ENCODE measurements at places on chromosomes 11 and 22.

DNA sequence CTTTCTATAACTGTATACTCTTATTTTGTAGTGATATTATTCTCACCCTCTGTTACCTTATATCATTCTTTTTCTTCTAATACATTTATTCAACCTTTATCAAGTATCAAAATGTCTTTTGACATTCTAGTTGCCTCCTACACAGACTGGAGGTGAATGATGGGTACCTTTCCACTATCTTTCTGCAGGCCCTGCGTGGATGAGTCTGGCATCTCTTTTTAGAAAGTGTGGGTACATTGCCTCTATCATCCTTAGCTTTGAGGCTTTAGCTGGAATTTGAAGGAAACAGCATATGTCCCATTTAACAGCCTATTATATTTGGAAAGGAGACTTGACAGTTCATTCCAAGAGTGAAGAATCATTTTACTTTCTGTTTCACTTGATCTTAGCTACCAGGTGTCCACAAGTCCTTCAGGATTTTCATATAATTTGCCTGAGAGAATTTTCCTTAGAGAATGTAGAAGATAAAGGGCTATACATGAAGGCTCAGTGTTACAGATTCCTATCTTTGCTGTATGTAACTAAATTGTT is 192.0 kb downstream of the CWF19L2 start:
- DNase-seq = no peak

- DNase-seq = no peak
These were observed 27.8 kb downstream of the CREB3L1 start for GRCh38 chr11:46305295-46305694.

GRCh38 chr22:27711756-27712155 is 89.8 kb downstream of the MN1 start:
- DNase-seq = no peak

GRCh38 chr22:21457023-21457787 is 10.0 kb upstream of the TMEM191C start:
- DNase-seq = no peak

- DNase-seq = no peak
These were observed 307.5 kb upstream of the ZC3H12C start for GRCh38 chr11:109785714-109786113.

DNA sequence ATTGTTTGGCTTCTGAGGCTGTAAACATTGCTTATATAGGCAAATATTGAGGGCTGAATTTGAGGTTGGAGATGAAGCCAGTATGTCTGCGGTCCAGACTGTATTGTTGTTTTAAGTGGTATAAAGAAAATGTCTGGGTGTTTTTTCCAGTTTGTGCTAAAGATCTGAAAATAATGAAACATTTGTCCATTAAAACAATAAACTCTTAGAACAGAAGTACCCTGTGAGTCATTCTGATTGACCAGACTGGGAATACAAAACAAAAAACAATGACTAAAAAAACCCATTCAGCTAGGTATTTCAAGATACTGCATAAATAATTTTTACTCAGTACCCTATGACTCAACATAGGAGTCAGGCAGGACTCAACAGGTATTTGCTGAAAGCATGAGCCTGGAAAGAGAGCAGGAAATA is 20.4 kb downstream of the ALKBH8 start:
- no peak for DNase-seq

DNA sequence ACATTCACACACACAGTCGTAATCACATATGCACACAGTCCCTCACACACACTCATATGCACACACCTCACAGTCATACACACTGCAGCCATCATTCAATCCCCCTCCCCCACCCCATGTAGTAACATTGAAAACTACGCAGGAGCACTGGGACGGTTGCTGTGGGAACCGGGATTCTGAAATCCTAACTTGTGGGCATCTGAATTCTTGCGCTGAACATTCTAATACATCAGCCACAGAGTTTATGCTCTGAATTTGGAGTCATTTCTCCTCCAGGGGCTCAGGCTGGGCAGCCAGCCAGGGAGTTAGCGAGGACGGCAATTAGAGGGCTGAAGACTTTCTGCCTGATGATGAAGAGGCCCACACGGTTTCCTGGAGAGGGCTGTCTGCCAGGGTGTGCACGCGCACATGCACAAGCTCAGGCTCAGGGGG is 32.7 kb downstream of the CD6 start:
- DNase-seq = peak; percentile 52

GRCh38 chr22:42243802-42244060 is 26.7 kb downstream of the TCF20 start:
- DNase-seq = no peak

GRCh38 chr11:126450806-126451205 is 95.3 kb downstream of the ST3GAL4 start:
- DNase-seq = no peak

- DNase-seq = peak; percentile 9
These were observed 66.4 kb downstream of the SGSM3 start for GRCh38 chr22:40436505-40437431.

DNA sequence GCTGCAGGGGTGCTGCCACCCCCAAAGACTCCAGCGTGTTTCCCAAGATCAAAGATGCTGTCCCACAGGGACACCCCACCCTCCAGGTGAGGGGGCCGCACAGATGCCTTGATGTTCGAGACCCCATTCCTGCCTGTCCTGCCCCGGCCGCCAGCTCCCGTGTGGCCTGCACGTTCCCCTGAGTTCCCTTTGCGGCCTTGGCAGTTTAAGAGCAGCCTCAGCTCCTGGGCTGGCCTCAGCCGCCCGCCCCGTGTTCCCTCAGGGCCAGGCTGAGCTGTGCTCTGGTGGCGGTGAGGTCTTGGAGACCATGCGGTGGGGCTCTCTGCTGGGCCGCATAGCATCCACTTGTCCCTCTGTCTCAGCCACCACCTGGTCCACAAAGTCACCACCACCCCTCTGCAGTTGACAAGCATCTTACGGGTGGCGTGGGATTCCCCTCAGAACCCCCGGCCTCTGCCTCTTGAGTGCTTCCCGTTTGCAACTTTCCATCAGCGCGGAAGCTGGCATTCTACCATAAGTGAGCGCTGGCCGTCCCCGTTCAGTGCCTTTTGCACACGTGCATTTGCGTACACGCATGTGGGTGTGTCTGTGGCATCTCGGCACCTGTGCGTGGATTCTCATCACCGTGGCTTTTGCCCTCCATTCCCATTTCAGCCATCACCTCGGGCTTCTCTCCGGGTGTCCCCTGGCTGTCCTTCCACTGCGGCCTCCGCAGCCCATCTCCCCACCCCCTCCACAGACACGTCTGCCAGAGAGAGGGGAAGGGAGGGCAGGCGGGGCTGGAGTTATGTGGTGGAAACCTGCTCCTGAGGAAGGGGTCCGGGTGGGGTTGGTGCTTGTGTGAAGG is 35.9 kb downstream of the CTTN start:
- no peak for DNase-seq

DNA sequence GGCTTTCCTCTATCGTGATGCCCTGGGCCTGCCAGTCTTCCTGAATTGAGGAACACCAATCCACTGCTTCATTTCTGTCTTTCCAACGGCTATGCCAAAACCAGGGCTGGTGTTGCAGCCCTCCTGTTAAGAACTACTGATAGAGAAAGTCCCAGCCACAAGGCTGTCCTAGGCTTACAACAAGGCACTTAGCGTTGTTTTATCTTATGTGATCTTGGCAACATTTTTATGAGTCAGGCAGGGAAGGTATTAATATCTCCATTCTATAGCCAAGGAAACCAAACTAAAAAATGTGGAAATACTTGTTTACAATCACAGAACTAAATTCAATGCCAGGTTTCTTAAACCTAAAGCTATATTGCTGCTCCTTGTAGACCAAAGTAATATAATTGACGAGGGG is 89.9 kb upstream of the AMOTL1 start:
- DNase-seq = no peak

GRCh38 chr11:126824035-126824607 is 176.4 kb downstream of the KIRREL3 start:
- no peak for DNase-seq

GRCh38 chr11:128579798-128580504 is 7.4 kb downstream of the ETS1 start:
- no peak for DNase-seq

GRCh38 chr11:44083906-44084305 is 11.6 kb upstream of the EXT2 start:
- no peak for DNase-seq

- no peak for DNase-seq
These were observed 66.3 kb upstream of the NAV2 start for GRCh38 chr11:19646308-19646707.

DNA sequence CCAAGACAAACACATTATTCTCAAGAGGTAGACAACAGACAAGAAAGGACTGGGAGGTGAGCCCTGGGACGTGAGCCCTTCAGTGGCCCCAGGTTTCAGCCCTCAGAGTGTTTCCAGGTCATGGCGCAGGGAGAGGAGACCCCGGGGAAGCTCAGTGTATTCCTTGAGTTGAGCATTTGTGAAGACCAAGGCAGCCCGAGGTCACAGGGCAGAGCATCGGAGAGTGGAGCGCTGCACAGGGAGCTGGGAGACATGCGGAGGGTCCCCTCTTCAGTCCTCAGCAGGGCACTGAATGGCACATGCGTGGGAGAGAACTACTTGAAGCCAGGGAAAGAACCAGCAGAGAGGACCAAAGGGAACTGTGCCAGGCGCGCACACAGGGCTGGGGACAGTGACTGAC is 11.7 kb downstream of the KRTAP5-6 start:
- no peak for DNase-seq

DNA sequence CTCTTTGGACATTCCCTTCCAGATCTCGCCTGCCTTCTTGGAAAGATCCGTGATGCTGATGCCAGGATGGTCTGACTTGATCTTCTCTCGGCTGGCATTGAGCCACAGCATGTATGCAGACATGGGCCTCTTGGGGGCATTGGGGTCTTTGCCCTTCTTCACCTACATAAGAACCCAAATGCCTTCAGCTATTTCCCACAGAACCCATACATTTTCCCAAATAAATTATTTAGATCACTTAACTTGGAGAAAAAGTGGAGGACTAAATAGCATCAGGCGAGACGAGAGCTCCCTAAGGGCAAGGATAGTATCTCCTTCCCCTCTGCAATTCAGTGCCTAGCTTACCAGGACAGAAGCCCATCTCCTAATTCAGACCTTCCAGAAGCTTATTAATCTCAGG is 3.0 kb upstream of the TNKS1BP1 start:
- DNase-seq = no peak

DNA sequence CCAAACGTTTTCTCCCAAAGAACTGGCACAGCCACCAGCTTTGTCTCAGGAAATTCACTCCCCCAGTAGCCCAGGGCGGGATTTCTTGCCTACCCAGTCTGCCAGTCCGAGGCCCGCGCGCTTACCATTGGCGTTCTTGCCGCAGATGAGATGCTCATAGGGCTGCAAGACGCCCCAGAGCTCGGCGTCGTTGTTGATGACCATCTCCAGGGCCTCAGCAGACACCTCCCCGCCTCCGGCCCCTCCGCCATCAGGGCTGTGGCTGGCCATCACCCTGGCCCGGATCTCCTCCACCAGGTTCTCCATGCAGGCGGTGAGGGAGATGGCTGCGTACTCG is 1.3 kb downstream of the ABTB2 start:
- DNase-seq = no peak

DNA sequence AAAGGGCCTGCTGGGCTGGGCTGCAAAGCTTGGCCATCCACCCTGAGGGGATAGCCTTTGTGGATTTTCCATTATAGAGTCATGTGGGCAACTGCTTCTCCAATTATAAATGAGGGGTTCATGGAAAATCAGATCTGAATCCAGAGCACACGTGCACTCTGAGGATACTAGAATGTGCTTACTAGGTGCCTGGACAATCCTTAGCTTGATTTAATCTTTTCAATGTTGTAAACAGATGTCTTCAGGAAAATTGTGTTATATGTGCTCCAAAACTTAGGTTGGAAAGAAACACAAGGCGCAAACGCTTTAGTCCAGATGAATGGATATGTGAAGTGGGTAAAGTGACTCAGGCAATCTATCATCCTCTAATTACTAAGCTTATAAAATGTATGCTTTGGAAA is 92.0 kb downstream of the SLC17A6 start:
- no peak for DNase-seq

DNA sequence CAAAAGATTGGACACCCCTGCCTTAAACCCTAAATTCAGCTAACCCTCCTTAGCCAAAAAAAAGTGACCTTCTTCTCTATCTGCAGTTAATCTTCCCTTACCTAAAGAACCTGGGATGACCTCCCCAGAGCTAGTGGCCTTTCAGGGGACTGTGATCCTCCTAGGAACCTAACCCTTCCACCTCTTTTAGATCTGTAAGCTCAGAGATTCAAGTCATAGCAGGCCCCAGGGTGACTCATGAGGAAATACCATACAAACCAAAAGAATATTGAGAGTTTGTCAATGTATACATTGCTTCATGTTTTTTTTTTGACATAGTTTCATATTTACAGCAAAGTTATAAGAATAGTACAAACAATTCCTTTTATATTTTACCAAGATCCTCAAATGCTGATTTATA is 38.3 kb upstream of the CXCR5 start:
- DNase-seq = no peak

GRCh38 chr22:46758121-46758520 is 4.3 kb upstream of the TBC1D22A start:
- no peak for DNase-seq

DNA sequence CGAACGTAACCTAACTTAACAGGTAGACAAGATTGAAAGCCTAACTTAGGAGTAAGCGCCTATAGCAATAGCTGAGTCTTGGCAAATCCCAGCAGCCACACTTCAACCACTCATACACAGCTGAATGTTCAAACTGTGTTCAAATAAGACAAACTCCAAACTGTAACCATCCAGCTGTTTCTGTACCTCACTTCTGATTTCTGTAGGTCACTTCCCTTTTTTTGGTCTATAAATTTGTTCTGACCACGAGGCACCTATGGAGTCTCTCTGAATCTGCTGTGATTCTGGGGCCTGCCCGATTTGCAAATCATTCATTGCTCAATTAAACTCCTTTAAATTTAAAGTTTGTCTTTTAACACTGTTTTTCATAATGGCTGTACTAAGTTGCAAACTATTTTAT is 8.2 kb upstream of the TENM4 start:
- DNase-seq = no peak

GRCh38 chr11:14323118-14323676 is 35.8 kb downstream of the RRAS2 start:
- no peak for DNase-seq

DNA sequence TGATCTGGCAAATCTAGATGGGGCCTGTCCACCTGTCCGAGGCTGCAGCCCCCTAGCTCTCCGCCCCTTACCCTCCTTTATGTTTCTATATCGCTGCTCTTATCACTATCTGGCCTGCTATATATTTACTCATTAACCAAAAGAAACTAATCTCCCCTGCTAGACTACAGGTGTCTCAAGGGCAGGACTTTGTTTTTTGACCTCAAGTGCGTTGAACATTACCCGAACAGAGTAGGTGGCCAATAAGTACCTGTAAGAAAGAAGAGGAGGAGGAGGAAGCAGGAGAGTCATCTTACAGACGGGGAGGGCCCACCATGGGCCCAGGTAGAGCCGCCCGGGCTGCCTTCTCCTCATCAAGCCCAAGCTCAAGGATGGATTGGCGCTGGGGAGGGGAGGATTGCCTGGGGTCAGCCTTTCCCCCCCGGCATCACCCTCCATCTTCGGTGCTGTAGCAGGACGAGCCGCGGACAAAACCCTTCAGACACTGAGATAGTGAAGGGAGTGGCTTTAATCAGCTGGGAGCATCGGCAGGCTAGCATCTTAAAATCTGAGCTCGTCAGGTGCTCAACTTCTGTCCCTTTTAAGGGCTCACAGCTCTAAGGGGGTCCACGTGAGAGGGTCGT is 1.2 kb upstream of the P2RY6 start:
- DNase-seq = no peak

Measured in activated CD4-positive, alpha-beta T cell treated with anti-CD3 and anti-CD28 coated beads, Interleukin-2, amount 50 U/mL, for 1 hour (primary cell).